ENCODE measurements at places on chromosomes 4 and X.

DNA sequence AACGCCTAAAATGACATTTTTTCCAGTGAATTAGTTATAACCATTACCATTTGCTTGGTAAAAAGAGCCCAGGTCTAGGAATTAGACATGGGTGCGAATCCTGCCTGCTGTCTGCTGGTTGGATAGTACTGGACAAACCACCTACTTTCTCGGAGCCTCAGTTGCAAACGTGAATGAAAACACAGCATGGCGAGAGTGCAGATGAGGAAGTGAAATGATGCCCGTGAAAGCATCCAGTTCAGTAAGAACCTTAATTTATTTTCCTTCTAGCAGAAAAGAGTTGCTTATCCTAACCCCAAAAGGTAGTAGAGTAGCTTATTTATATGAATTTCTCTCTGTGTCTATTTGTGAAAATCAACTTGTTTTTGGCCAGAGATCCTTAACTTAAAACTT, 171.4 kb upstream of the GALNT7 start:
- no peak for DNase-seq

GRCh38 chrX:144791298-144791697, 456.0 kb upstream of the SPANXN1 start:
- no peak for DNase-seq

GRCh38 chr4:98493296-98493695, 165.1 kb downstream of the TSPAN5 start:
- no peak for DNase-seq

DNA sequence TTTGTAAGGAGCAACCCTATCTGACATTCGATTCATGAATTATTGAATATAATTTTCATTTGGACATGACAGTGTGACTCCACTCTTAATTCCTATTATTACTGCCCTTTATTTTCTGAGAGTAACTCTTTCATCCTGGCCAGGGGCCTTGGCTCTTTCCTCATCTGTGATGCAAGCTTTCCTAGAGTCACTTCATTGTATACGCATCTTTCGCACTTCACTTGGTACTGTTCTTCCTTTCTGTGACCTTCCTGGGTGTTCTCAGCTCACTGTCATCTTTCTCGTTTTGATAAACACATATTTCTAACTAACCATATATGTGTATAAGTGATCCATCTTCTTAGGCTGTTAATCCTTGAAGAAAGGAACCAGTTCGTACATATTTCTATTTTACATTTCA, 160.3 kb downstream of the PDGFC start:
- DNase-seq = no peak

DNA sequence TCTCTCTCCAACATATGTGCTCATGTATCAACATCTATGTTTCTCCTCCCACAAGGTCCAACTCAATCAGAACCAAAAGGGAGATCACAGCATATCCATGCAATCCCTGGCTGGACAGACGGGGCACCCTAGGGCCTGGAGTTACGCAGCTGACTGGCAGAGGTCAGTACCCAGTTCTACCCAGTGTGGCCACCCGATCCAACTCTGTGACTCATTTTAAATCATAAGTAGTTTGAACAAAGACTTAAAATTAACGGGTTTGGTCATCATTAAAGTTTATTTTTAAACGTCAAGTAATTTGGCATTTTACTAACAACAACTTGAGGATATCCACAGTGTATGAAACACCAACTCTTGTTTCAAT, 59.5 kb downstream of the APBB2 start:
- no peak for DNase-seq

DNA sequence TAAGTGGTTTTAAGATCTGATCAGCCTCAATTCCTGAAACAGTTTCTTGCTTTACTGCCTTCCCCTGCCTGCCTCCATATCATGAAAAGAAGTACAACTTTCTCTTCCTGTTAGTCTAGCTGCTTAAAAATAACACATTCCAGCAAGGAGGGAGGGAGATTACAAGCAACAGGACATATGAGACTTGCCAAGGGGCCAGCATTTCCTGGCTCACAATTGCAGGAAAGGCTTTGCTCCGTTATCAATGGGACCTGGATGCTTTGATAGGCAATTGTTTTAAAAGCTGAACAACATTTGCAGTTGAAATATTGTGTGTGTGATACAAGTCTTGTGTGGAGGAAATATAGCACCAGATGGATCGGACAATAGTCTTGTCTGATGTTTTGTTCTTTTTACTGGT, 425.0 kb downstream of the FAT4 start:
- no peak for DNase-seq

GRCh38 chr4:15674926-15675325, 6.7 kb upstream of the FAM200B start:
- DNase-seq = no peak

- no peak for DNase-seq
Observed at GRCh38 chr4:175874306-175874705, 62.2 kb upstream of the GPM6A start.

DNA sequence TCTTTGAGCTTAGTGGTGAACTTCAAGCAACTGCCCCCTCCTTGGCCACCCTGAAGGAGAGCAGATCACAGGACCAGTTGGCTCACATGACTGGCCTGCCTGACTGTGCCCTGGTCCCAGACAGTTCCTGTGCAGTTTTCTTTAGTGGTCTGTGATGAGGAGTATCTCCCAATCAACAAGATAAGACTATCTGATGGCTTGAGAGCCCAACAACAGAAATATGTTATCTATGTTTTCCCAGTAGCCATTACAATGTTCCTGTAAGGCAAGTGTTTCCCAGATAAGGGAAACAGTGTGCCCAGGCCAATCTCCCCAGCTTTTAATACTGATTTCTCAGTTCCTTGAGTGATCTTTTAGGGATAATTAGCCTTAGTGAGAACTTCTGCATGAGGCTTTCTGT, 14.2 kb upstream of the TIMM8A start:
- DNase-seq = no peak

DNA sequence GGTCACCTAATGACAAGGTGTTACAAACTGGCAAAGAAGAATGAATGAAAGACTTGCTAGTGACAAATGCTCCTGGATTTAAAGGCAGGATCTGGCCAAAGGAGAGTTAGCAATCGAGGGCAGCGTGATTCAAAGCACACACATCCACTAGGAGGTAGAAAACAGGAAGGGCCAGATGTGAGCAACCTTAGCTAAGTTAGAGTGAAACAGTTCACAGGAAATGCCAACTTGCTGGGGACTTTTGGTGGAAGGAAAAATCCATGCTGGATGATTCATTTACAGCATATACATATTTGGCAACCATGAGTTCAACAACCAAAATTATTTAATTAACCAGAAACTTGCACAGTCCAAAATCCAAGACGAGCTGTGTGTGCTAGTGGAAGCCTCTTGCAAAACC, 276.9 kb downstream of the PTTG2 start:
- no peak for DNase-seq

DNA sequence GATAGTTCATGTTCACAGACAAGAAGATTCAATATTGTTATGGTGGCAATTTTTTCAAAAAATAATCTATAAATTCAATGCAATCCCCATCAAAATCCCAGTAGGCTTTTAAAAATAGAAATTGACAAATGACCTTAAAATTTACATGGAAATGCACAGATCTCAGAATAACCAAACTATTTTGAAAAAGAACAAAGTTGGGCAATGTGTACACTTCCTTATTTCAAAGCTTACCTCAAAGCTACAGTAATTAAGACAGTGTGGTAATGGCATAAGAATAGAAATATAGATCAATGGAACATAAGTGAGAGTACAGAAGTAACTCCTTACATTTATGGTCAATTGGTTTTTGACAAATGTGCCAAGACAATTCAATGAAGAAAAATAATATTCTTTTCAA, 39.0 kb downstream of the FRMD7 start:
- DNase-seq = no peak

DNA sequence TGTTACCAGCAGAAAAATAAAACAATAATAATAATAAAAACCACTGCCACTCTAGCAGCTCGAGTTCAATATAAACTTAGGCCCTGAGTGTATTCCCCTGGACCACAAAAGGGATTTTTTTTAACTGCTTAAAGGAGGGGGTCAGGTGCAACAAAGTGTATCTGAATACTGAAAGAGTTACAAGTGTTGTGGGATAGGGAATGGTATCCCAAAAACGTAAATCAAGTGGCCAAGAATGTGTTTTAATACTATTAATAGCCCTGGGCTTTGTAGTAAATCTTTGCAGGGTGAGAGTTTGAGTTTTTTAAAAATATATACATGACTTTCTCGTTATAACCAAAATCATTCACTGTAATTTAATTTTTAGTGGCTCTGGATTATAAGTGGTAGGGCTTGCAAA, 860.1 kb upstream of the INTU start:
- no peak for DNase-seq

GRCh38 chr4:140116442-140117104, 37.4 kb downstream of the MAML3 start:
- DNase-seq = no peak

DNA sequence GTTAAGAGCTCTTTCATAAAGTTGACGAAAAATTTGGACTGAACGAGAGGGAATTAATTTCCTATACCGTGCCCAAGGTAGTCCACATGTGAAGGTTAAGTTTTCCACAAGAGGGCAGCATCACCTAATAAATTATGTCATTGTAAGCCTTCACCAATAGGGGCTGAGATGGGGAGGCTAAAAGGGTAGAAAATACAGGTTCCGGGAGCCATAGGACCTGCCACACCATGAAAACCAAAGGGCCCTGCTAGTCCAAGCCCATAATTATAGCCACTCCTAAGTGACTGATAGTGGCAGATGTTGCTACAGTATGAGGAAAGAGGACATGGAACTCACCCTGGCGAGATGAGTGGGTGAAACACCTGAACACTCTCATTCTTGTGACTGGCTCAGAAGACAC, 122.2 kb downstream of the SHROOM4 start:
- DNase-seq = no peak

DNA sequence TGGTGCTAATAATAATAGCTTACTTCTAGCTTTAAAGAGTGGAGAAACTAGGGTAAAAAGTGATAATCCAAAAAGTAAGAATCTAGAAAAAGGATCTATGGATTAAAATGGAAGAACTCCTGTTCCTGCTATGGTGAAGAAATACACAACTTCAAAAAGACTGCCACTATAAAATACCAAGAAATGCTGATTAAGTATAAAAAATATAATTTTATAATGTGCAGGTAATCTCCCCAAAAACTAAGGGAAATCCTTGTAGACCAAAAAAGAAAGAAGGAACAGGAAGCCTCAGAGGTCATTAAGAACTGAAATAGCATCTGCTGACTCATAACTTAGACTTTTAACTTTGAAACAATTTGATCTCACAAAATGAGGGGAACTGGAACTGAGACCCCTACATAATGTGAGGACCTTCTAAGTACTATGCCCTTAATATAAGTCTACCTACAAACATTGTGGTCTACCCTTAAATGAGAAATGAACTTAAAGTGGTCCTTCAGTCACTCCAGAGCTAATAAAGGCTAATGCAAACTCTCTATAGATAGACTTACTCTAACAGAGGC, 50.6 kb upstream of the SRPX start:
- no peak for DNase-seq

GRCh38 chrX:13005661-13006473, 31.0 kb downstream of the TMSB4X start:
- DNase-seq = no peak

DNA sequence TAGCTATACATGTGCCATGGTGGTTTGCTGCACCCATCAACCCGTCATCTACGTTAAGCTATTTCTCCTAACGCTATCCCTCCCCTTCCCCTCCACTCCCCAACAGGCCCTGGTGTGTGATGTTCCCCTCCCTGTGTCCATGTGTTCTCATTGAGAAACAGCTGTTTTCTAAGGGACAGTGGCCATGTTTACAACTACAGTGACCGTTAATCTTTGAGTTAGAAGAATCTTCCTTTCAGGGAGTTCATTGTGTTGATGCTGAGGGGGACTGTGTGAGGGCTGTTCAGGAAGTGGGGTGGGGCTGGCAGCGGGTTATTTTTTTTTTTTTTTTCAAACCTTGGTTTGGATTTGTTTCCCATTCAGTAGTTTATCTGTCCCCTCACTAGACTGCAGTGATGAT, 179.9 kb downstream of the NHS start:
- DNase-seq = no peak

GRCh38 chrX:41133551-41133950, 48.3 kb downstream of the USP9X start:
- no peak for DNase-seq

DNA sequence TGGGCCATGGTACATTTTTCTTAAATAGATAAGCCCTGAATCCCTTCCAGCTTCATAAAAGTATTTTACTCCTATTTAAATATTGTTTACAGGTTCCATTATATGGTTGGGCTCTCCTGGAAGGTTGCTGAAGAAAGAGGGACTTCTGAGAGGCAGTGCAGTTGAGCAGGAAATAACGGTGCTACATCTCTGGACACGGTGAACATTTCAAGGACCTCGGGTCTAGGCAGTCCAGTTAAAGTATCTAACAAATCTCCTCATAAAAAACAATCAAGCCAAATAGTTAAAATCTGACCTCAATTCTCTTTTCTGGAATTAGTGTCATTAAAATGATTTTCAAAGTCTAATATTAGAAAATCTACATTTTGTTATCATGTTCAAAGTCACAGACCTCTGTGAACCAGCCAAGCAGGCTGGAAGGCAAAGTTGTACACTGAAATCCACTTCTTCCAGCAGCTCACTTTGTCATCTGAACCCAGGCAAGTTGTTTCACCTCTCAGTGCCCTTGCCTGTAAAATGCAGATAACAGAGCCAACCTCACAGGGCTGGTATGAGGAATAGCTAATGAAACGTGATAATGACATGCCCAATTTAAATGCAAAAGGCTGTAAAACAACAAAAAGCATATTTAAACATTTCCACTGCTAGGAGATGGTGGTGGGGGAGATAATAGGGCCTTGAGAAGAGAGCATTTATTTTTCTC, 267.0 kb upstream of the KLF3 start:
- DNase-seq = no peak

DNA sequence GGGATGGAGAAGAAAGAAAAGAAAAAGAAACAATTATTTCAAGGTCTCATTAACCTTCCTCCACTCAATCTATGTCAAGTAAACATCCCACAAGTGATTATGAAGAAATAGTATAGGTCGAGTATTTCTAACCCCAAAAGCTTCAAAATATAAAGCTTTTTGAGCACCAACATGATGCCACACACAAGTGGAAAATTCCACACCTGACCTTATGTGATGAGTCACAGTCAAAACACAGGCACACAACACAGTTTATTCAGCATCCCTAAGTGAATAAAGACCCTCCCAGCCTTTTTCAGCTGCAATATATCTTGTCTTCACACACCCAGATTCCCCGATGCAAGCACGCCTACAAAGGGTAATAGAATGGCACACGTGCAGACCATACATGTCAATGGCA, 51.7 kb upstream of the VEGFC start:
- no peak for DNase-seq

- no peak for DNase-seq
Observed at GRCh38 chr4:28548136-28548535, 1687.5 kb downstream of the STIM2 start.

DNA sequence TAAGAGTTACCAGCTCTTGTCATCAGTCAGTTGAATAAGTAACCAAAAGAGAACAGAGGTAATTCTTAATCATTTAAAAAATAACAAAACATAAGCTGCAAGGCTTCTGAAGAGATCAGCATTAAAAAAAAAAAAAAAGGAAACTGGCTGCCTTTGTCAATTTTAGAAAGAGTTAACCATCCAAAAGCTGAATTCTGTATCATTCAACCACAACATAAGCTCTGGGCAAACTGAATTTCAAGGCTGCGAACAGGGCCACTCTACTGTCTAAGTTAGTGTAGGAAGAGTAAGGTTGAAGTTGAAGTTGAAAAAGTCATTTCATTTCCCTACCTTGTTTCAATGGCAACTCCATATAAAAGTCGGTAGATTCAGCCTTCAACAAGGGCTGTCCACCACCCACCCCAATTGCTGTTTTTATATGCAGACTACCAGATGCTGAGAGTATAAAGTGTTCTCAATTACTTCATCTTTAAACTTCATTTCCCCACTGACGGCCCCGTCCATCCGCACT, 1.1 kb upstream of the LIN54 start:
- no peak for DNase-seq
